ENCODE measurements at places on chromosomes 3 and 15.
A peak's percentile ranks its signal among the peaks of the same experiment; 100 is the strongest.

DNA sequence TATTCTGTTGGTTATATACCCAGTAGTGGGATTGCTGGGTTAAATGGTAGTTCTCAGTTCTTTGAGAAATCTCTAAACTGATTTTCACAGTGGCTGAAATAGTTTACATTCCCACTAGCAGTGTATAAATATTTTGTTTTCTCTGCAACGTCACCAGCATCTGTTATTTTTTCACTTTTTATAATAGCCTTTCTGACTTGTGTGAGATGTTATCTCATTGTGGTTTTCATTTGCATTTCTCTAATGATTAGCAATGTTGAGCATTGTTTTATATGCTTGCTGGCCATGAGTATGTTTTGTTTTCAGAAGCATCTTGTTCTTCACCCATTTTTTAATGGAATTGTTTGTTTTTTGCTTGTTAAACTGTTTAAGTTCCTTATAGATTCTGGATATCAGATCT is 612.7 kb upstream of the SGO1 start:
- H3K27ac ChIP-seq, result no peak overlapping the region
- no peak for DNase-seq
- no peaks in the 10 kb centered on the region for H3K36me3 ChIP-seq

DNA sequence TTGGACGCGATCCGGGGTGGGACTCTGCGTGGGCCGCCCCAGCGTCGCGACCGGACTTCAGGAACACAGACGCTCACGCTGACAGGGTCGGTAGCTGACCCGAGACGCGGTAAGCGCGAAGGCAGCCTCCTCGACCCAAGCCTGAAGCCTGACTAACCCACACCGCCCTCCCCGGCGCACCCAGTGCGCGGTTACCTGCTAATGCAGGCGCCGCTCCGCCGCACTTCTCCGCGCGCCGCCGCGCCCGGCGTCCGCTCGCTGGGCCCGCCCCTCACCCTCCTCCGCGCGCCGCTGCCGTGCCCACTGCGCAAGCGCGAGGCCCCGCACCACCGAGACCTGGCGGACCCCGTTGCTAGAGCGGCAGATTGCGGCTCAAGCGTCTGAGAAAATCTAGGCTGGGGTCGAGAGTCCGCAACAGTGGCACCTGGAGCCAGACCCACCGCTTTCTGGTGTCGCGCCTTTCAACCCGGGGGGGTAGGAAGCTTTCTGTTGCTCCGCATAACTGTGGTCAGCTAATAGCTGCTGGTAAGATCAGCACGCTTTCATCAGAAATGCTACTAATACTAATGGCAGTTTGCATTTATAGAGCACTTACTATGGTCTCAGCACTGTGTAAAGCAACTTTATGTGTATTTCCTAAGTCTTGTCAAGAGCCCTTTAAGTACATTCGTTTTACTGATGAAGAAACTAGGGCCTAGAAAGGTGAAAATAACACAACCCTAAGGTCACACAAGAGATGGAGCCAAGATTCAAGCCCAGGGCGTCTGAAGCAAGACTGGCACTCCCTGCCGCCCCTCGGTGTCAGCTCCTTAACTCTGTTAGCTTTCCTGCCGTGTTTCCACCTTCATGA is at the start of gene TBCCD1:
Gene TBCCD1, minus strand, starts transcription at position 268 of the 850 bp plus-strand sequence. CDS start 3,010 bp downstream, outside the sequence.
- peaks cover 38% of the 10 kb centered on the region for H3K4me1 ChIP-seq
- H3K36me3 ChIP-seq, result peaks cover 10% of the 10 kb centered on the region
- H3K27ac ChIP-seq, result peak within 1 kb of the TSS; percentile 79
- DNase-seq, result peak; percentile 94
- peak within 1 kb of the TSS; percentile 76 for H3K4me3 ChIP-seq
- no peaks in the 10 kb centered on the region for H3K27me3 ChIP-seq

DNA sequence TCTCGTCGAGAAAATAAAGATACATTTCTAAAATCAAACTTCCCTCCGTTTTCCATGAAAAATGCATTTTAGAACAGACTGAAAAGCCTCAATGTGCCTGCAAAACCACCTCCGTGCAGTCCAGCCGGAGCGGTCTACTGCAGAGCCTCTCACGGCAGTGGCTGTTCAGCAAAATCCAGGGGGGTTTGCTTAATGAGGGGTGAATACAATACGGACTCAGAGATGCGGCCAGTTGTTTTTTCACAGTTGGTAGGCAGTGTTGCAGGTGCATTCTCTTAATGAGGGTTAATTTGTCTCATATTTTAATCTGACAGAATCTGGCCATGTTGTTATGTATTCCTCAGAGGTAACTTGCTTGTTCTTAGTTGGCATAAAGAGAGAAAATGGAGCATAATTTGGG is 223.0 kb downstream of the EBLN2 start:
- no peak for DNase-seq
- H3K4me3 ChIP-seq, result no peak overlapping the region
- H3K4me1 ChIP-seq, result no peaks in the 10 kb centered on the region
- H3K36me3 ChIP-seq, result no peaks in the 10 kb centered on the region
- no peaks in the 10 kb centered on the region for H3K27me3 ChIP-seq

DNA sequence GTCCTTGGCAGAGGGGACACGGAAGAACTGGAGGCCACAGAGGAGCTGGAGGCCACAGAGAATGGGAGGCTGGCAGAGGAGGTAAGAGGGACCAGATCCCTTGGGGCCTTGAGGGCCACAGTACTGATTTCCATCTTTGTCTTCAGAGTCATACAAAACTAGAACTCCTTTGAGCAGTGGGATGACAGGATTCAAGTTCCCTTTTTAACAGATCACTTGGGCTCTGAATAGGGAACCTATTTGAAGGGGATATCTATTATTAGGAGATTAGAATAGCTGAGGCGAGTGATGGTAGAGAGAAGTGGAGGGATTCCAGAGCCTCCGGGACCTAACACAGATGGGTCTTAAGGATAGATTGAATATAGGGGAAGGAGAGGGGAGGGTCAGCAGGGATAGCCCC is 55.7 kb downstream of the OXNAD1 start:
- peaks cover 59% of the 10 kb centered on the region for H3K4me1 ChIP-seq
- peak overlapping the region; percentile 18 for H3K27ac ChIP-seq
- no peak for DNase-seq

- H3K27ac ChIP-seq, result no peak overlapping the region
- H3K36me3 ChIP-seq, result no peaks in the 10 kb centered on the region
- H3K4me3 ChIP-seq, result no peak overlapping the region
- no peak for DNase-seq
- peaks cover 19% of the 10 kb centered on the region for H3K27me3 ChIP-seq
Measured at GRCh38 chr15:95292785-95293450, 1037.6 kb upstream of the NR2F2 start.
